ENCODE measurements at places on chromosomes 5 and 9. TPM values are rescaled to one million over a fixed set of nuclear protein-coding genes. Genes with fewer than 3 reads are reported as not detected.

GRCh38 chr9:133735415-133735775, 2.8 kb downstream of the SARDH start:
- no peak for DNase-seq

The CYSRT1 gene
- total RNA-seq = not detected

DNA sequence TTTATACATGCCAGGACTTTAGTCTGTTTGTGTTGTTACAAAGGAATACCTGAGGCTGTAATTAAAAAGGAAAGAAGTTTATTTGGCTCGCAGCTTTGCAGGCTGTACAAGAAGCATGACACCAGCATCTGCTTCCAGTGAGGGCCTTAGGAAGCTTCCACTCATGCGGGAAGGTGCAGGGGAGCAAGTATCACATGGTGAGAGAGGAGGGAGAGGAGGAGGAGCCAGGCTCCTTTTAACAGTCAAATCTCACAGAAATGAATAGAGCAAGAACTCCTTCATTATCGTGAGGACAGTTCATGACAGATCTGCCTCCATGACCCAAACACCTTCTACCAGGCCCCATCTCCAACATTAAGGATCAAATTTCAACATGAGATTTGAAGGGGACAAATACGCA, 18.7 kb upstream of the C5orf46 start:
- DNase-seq = no peak

The BAAT gene
- total RNA-seq = 0.08 TPM

The MAMDC4 gene
- total RNA-seq = 13.2 TPM

The LCNL1 gene
- 9.7 TPM for total RNA-seq

The OCLN gene
- 2.0 TPM for total RNA-seq

GRCh38 chr5:103800741-103801495, 238.3 kb upstream of the NUDT12 start:
- no peak for DNase-seq

DNA sequence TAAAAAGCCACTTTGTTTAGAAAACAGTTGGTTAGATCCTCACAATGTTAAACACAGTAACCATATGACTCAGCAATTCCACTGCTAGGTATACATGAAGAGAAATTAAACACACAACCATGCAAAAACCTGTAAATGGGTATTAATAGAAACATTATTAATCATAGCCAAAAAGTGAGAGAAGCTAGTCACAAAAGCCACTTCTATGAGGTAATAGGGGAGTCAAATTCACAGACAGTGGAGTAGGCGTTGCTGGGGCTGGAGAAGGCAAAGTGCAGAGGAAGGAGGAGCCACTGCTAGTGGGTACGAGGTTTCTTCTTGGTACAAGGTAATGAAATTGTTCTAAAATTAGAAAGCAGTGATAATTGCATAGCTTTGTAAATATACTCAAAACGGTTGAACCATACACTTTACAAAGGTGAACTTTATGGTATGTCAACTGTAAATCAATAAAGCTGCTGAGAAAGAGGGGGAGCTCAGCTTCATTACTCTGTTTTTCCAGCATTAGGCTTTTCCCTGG, 364.4 kb downstream of the GADD45G start:
- DNase-seq = no peak

Data from Right ventricle myocardium superior (tissue), 1 donor.